Airway epithelial cell (primary cell): ENCODE measurements at places on chromosomes 1 and 21. TPM values are rescaled to one million over a fixed set of nuclear protein-coding genes. Genes with fewer than 3 reads are reported as not detected.

Gene THEM4
- total RNA-seq, result 9.1 and 14.0 TPM in 2 replicates

Gene KIAA0040
- 5.6 and 12.4 TPM in 2 replicates for total RNA-seq

Gene SPRR5
- total RNA-seq, result 0.71 TPM in 1 of 2 replicates, not detected in the other

Gene CA6
- not detected in 2 replicates for total RNA-seq

Gene FABP3
- 0.42 TPM in 1 of 2 replicates, not detected in the other for total RNA-seq

Gene MAN1A2
- total RNA-seq, result 16.5 and 23.0 TPM in 2 replicates

Gene HSD3B1
- not detected in 2 replicates for total RNA-seq

Gene PRAMEF9
- not detected in 2 replicates for total RNA-seq

Gene ZBTB21
- total RNA-seq, result 3.2 and 5.5 TPM in 2 replicates

Gene ATP1A4
- not detected in 2 replicates for total RNA-seq

Gene IL6R
- 35.9 and 41.9 TPM in 2 replicates for total RNA-seq

Gene AMY1A
- not detected in 2 replicates for total RNA-seq

Gene ATF6
- total RNA-seq, result 12.4 and 17.0 TPM in 2 replicates

Gene TNFRSF1B
- 0.07 TPM in 1 of 2 replicates, not detected in the other for total RNA-seq

Gene FCRL4
- total RNA-seq, result not detected in 2 replicates

Gene CRYAA
- not detected in 2 replicates for total RNA-seq

Gene SLC6A9
- total RNA-seq, result 1.9 and 4.5 TPM in 2 replicates

Gene ADAM15
- total RNA-seq, result 296 and 381 TPM in 2 replicates

Gene AKNAD1
- 0.19 and 0.28 TPM in 2 replicates for total RNA-seq

Gene IQGAP3
- total RNA-seq, result 22.3 and 31.2 TPM in 2 replicates

Gene MIXL1
- not detected in 2 replicates for total RNA-seq

Gene JAM2
- total RNA-seq, result 0.07 TPM in 1 of 2 replicates, not detected in the other

Gene ACOT11
- total RNA-seq, result 6.2 and 8.2 TPM in 2 replicates

Gene TNFRSF8
- total RNA-seq, result 0.09 TPM in 1 of 2 replicates, not detected in the other
